Activated T-helper 2 cell treated with anti-CD3 and anti-CD28 coated beads, Interferon-gamma antibody, Interleukin-2, Interleukin-4, amounts not matched to agents 10 μg/mL and 5 μg/mL and 100 μg/mL, durations not matched to agents 14 hours and 24 hours and 36 hours (primary cell): ENCODE measurements at places on chromosomes 3 and 15. TPM values are rescaled to one million over a fixed set of nuclear protein-coding genes. Genes with fewer than 3 reads are reported as not detected.

The PLAAT1 gene
- total RNA-seq: not detected in 2 replicates

The SMAD6 gene
- total RNA-seq: 0.43 and 0.57 TPM in 2 replicates

The MESD gene
- total RNA-seq: 27.0 and 28.6 TPM in 2 replicates

The CD96 gene
- total RNA-seq: 64.2 and 67.9 TPM in 2 replicates

The GOLGA8N gene
- 6.9 and 8.2 TPM in 2 replicates for total RNA-seq

The PSMA4 gene
- 330 and 331 TPM in 2 replicates for total RNA-seq

The SKOR1 gene
- total RNA-seq: 0.09 and 0.21 TPM in 2 replicates

The TBL1XR1 gene
- total RNA-seq: 168 and 169 TPM in 2 replicates

The ANKUB1 gene
- not detected in 2 replicates for total RNA-seq

The WDR72 gene
- not detected in 2 replicates for total RNA-seq

The SPATA12 gene
- total RNA-seq: not detected in 2 replicates

The GRM2 gene
- 0.23 and 0.27 TPM in 2 replicates for total RNA-seq

The GHSR gene
- not detected in 2 replicates for total RNA-seq

The CA12 gene
- 0.46 TPM in 2 replicates for total RNA-seq

The MKRN2OS gene
- total RNA-seq: not detected in 2 replicates

GRCh38 chr3:126415661-126416591 is 21.2 kb downstream of the CFAP100 start:
- DNase-seq: no peak

DNA sequence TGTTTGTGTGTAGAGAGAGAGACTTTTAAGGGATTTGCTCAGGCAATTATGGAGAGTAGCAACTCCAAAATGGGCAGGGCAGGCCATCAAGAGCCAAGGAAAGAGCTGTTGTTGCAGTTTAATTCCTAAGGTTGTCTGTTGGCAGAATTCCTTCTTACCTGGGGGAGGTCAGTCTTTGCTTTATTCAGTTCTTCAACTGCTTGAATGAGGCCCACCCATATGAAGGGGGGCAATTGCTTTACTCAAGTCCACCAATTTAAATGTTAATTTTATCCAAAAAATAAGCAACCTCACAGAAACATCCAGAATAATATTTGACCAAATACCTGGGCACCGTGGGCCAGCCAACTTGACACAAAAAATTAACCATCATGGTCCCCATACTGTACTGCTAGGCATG is 137.7 kb upstream of the KLHL25 start:
- DNase-seq: no peak

DNA sequence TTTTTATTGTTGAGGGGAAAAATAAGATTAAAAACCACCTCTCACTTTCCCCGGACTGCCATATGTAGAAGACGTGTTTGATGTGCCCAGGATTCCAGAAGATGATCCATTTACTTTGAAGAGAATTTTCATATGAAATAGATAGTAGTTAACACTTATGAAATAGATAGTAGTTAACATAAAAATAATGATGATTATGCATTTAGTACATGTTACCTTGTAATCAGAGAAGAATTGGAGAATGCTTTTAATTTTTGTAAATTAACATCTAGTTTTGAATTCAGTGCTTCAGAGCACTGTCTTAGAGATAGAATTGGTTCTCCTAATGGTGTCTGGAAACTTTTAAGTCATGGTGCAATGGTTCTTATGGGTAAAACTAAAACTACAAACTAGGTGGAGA is 46.1 kb upstream of the CRTC3 start:
- DNase-seq: no peak

- DNase-seq: no peak
Measured at GRCh38 chr3:194961149-194961548, 275.5 kb downstream of the FAM43A start.

DNA sequence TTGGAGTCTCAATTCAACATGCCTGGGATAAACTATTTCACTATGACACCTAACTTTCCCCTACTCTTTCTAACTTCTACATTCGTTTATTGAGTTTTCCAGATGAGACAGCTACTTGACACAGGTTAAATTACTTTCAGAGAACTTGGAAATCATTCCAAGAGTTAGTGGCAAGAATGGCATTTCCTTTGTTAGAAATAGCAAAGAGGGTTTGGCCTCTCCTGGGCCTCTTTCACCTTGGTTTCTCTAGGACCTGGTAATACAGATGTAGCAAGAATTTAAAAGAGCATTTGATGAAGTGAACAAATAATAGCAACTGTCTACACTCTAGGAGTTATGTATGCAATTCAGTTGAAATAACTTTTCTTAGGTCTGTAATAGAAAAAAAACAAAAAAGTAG is 748.9 kb downstream of the MECOM start:
- DNase-seq: no peak

- DNase-seq: no peak
Measured at GRCh38 chr15:35107561-35107960, 22.5 kb upstream of the NANOGP8 start.

DNA sequence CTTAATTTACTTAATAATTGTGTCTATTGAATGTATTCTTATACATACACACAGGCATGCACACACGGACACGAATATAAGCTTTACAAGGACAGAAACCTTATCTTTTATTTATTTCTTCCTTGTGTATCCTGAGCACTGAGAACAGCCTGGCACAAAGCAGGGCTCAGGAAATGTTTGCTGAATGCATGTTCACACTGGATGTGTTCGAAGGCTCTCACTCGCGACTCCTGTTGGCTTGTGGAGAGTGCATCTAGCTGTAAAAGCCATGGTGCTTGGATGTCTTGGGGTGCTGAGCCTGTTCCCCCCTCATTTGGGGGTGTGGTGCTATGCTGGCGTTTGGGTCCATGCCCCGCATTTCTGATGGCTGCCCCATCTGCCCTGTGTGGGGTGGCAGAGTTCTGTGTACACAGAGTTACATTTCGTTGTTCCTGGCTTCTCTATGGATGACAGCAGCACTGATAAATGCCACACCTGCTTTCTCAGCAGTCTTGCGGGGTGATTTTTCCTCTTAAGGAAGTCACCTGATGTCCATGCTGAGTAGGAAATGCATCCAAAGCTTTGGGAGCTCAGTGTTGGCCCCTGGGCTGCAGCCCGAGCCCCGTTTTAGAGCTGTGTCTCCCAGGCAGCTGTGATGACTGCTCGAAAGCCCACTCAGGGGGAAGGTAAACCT is 148.5 kb downstream of the IGF1R start:
- no peak for DNase-seq

- DNase-seq: no peak
Measured at GRCh38 chr3:146387566-146387965, 81.8 kb downstream of the PLSCR2 start.

DNA sequence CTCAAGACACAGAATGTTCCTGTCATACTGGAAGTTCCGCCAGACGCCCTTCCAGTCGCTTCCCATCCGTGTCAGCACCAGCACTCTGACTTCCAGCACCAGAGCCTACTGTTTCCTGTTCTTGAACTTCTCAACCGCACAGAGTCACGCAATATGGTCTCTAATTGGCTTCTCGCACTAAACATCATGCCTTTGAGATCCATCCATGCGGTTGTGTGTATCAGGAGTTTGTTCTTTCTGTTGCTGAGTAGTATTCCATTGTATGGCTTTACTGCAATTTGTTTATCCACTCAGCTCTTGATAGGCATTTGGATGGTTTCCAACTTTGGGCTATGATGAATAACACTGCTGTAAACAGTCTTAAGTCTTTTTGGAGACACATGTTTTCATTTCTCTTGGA is 112.1 kb downstream of the LRRK1 start:
- peak; percentile 2 for DNase-seq

GRCh38 chr3:47949979-47950378 is 66.2 kb downstream of the MAP4 start:
- no peak for DNase-seq

DNA sequence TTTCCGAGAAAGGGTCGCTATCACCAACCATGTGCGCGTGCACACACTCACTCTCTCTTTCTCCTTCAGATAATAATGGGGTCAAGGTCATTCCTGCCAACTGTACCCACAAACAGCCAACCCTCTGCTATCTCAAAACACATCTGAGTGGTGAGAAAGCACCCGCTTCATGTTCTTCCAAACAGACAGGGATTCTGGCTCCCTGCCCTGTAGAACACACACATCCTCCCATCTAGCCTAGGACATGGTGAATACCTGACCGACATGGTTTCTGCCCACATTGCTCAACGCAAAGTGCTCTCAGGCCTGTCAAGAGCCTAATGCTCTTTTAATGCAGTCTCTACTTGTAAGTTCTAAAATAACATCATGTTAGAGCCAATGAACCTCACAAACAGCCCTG is 302.2 kb downstream of the FOXP1 start:
- no peak for DNase-seq

GRCh38 chr3:47996440-47996839 is 19.8 kb downstream of the MAP4 start:
- no peak for DNase-seq

DNA sequence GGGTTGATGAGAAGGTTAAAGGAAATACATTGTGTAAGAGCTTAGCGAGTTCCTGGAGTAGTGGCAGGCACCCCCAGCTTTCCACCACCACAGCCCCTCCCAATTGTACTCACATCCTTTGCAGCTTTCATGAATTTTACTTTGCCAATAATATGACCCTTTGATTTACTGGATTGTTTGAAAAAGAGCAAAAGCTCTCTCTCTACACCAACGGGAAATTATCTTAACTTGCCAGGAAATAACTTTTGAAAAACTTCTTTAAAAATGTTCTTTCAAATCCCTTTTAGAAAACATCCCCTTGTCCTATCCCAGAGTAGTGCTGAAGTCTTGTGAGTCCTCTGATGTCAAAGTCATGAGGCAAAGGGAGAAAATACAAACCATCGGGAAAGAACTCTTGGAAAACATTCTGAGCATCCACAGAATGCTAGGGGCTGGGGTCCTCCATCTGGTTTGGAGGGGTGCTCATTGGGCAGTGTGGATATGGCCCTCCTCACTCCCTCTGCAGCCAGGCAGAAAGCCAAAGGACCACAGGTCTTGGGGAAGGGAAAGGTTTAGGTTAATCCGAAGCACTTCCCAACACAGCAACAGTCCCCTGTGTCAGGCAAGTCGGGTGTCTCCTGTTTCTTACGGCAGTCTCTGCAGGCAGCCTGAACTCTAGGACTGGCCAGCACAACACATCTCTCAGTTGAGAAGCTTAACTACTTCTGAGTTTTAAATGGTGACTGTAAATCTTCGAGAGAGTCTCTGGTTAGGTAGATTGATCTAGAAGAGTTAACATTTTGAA is 36.5 kb downstream of the BOC start:
- DNase-seq: no peak

DNA sequence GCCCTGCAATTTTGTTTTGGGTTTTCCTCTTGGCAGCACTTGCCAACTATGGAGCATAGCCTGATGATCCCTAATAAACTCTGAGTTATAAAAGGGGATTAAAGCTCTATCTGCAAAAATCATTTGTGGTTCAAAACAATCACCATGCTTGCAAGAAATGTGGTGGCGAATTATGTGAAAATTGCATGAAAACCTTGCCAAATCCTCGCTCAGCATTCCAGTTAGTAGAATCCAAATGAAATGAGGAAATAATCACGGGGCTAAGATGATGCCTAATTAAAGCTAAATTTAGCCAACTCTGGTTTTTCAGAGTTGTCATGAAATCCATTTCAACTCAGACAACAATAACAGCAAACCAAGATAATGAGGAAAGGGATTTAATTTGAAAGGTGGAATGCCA is 73.0 kb upstream of the PROK2 start:
- no peak for DNase-seq

DNA sequence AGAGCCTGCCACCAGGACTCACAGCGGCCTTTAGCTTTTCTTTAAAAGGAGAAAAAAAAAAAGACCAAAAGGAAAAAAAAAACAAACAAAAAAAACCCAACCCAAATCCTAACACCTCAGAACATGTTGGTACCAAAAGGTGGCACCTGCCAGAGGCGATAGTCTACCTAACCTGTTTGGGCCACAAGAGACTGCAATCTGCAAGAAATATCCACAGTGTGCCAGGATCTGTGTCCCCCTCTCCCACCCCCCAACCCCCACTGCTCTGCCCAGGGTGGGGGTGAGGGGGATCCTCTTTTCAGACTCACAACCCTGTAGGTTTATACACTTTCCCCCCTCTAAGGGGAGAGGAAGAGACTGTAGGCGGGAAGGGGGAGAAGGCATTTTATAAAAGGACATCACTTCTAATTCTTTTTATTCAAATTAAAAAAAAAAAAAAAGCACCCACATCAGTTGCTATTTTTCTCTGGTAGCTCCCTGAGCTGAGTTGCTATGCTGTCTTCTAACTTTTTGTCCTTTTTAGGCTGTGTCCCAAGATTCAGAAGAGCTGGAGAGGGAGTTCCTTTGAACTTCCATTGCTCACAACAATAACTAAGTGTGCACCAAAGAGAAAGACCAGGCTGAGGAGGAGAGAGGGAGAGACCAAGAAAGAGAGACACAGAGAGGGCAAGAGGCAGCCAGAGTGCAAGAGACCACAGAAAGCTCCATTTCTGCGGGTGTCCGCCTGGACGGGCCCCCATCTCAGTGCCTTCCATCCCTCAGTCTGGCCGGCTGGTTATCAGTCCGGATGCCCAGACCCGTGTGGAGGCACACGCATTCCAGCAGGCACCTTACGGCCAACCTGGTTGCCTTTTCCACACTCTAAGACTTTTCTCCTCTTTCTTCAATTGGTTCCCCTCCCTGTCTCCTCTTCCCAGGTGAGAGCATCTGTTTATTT is 48.9 kb downstream of the TLE3 start:
- DNase-seq: no peak

DNA sequence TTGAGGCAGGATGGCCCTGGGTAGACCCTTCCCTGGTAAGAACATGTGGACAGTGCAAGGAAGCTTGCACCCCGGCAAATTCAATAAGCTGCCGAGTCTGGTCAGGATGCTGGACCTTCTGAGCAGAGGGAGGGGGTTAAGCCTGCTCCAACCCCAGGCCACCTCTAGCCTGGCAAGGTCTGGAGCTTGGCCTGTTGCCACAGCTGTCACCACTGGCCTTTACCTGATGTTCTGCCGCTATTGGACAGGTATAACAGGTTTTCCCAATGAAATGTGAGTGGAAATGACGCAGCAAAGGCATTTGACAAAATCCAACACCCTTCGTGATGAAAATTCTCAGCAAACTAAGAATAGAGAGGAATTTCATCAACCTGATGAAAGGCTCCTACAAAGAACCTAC is 699 bp upstream of the MESP1 start:
- DNase-seq: no peak

GRCh38 chr3:39435006-39435748 is 28.7 kb downstream of the RPSA start:
- DNase-seq: no peak

- DNase-seq: peak; percentile 52
Measured at GRCh38 chr3:52221563-52222318, 3.7 kb downstream of the TLR9 start.

DNA sequence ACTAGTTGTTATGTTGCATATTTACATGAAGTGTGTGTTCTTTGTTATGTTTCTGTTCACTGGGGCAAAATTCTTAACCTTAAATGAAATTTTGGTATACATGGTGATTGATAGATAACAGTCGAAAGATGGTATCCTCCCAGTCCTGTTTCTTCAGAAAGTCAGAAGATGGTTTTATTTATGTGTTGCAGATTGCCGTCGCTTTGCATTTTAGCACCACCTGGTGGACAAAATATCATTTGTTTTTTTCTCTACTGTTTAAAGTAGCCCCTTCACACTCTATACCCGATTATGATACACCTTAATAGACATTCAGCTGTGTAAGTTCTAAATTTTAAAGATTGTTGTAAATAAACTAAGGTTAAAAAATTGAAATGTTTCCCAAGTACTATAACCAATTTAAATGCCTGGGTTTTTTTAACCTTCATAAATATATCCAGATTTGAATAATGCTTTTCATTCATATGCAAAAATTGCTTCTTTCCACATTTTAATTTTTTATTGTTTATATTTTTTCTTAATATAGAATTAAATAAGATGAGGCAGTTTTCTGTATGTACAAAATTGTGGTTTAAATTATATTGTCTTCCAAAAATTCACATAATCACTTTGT is 152.2 kb downstream of the ALCAM start:
- DNase-seq: no peak

GRCh38 chr3:124691599-124691998 is 38.7 kb upstream of the UMPS start:
- no peak for DNase-seq
